ENCODE measurements at places on chromosomes 3 and 15.

DNA sequence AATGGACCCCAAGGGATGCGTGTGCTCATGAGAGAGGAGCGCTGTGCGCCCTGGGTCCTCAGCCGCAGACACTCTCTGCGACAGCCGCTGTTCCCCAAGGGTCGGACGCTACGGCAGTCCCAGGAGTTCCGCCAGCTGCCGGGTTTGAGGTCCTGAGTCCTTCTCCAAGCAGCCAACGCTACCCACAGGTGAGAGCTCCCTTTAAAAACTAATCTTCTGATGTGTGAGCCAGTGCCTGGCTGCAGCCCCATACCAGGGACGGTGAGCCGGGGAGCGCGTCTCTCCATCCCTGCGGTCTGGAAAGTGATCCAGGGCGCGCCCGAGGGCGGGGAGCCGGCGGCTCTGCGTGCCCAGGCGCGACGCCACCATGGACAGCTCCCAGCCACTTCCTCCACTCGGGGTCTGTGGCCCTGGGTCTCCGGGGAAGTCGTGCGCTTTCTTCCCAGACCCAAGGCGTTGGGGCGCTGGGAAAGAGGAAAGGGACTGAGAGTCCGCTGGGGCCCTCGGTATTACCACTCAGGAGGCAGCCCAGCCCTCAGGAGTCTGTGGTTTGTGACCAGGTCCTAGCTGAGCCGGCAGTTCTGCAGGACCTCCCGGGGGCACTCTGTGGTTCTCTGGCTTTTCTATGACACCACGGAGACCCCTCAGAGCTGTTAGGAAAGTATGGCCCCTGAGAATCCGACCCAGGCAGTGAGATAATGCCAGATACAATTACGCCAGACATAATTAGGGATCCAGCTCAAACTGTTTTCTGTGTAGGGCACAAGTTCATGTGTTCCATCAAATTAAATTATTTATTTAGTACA lies 1.4 kb downstream of the CEMIP start:
- DNase-seq, result peak; percentile 66

GRCh38 chr3:69737392-69737791 lies 1.9 kb upstream of the MITF start:
- DNase-seq, result no peak

DNA sequence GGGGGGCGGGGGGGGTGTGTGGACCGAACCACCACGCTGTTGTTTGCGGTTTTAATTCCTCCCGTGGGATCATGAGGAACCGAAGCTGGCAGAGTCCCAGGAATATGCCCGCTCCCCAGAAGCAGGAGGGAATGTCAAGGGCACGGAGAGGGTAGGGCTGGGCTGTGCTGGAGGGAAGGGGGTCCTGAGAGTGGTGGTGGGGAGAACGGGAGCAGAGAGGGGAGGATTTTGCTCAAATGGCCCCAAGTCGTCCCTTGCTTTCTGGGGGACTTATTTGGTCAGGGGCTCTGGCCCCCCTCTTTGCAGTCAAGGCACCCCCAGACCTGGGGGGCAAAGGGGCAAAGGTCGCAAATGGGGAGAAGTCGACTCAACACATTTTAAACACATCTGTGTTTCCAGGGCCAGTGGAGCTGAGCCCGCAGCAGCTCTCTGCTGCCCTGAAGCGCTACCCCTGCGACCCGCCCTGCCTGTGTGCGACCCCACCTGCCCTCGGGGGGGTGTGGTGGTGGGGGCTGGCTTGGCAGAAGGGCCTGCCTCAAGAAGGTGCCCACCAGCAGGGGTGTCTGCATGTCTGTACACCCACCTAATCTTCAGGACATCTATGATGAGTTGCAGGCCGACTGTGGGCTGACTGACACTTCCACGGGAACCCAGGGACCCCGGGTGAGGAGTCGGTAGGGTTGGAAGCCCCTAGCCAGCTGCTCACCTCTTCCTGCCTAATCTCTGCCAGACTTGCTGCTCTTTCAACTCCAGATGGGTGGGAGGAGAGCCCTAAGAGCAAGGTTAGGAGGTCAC lies 602 bp upstream of the ATP2B2 start:
- no peak for DNase-seq

DNA sequence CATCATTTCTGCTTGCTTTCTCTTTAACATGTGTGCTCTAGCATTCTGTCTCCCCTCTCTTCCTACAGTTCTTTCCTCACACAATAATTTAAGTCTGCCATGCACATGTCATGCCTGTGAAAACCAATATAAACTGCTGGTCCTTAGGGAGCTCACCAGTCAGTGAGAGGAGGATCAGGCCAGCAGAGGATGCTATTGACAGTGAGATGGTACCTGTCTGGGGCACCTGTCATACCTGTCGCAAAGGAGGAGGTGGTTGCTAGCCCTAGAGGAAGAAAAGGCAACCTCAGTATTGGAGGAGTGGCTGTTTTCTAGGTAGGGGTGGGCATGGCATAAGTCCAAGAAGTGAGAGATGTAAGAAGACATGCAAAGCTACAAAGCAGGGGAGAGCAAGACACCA lies 194.6 kb downstream of the GABRG3 start:
- no peak for DNase-seq

GRCh38 chr3:66106788-66107187 lies 68.1 kb upstream of the MAGI1 start:
- DNase-seq, result no peak

DNA sequence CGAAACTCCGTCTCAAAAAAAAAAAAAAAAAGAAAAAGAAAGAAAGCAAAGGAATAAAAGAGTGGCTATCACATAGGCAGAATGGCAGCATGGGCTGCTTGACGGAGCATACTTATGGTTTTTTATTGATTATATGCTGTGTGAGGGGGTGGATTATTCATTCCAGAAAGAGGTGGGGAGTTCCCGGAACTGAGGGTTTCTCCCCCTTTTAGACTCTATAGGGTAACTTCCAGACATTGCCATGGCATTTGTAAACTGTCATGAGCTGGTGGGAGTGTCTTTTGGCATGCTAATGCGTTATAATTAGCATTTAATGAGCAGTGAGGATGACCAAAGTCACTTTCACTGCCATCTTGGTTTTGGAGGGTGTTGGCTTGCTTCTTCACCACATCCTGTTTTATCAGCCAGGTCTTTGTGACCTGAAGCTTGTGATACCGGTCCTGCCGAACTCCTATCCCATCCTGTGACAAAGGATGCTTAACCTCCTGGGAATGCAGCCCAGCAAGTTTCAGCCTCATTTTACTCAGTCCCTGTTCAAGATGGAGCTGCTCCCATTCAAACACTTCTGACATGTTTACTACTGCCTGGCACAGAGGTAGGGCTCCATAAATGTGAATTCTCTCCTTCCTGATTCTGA lies 15.8 kb upstream of the ABHD17C start:
- DNase-seq, result no peak

GRCh38 chr15:29935296-29936004 lies 113.2 kb upstream of the TJP1 start:
- DNase-seq, result no peak

GRCh38 chr3:70342149-70342548 lies 29.7 kb upstream of the MDFIC2 start:
- no peak for DNase-seq

DNA sequence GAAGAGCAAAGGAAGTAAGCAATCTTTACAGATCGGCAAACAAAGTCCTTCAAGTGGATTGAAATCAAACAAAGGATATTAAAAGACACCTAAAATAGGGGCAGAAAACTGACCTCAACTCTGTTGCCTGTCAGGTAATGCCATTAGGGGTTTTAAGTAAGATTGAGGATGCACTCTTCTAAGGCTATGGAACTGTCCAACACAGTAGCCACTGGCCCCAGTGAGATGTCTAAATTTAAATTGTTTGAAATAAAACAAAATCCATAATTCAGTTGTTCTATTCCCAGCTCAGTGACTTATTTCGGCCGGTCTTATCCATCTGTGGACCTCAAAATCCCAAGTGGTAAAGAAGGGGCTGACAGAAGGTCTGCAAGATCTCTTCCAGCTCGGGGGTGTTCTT lies 49.5 kb upstream of the LMCD1 start:
- no peak for DNase-seq

DNA sequence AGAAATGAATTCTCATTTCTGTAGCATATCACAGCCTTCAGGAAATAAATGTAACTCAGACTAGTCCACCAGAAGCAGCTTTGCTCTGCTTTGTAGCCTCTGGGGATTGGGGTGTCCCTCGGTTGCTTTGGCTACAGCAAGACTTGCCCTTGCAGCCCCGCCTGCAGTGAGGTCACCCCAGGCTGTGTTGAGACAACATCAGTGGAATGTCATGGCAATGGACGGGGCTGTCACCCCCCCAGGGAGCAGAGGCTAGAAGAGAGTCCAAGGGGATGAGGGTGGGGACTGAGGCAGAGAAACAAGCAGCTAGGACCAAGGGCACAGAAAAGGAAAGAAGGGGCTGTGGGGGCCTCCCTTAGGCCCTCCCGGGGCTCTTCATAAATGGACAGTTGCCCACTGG lies 854 bp downstream of the CLEC3B start:
- no peak for DNase-seq

DNA sequence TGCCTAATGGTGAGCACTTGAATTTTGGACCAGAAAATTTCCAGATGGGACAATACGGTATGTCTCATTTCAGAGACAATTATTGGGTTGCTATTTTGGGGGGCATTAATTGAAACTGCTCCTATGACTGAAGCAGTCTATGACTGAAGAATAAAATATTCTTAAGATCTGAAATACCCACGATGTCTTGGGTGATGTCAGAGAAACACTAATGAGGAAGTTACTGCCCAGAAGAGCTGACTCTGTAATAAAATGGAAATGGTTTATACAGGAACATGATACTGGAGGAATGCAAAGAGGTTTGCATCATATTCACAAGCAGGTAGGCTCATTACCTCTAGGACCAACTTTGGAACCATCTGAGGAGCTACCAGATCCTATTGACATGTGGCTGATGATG lies 68.7 kb downstream of the IL12A start:
- DNase-seq, result no peak

GRCh38 chr3:188196232-188196990 lies 42.5 kb downstream of the LPP start:
- no peak for DNase-seq

DNA sequence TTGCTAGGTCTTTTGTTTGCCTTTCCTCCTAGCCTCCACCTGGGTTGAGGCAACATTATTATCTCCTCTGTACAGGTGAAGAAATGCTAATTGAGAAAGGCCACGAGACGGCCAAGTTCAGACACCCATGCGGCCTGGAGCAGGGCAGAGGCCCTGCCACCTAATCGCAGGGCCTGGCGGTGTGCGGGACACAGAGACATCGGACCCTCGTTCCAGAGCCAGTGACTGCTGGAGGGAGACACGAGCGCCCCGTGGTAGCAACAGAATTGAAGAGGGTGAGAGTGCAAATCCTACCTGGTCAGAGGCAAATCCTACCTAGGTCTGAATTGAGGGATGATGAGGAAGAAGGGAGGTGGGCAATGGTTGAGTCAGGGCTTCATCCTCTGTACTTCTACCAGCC lies 113.8 kb upstream of the MEF2A start:
- peak; percentile 17 for DNase-seq

GRCh38 chr3:63874769-63875168 lies 11.1 kb downstream of the ATXN7 start:
- no peak for DNase-seq

GRCh38 chr3:129822679-129823078 lies 70.8 kb downstream of the TMCC1 start:
- DNase-seq, result no peak
